ENCODE measurements at places on chromosomes 1 and 21.

- no peak for DNase-seq
Measured at GRCh38 chr21:33197496-33197895, 32.2 kb upstream of the IFNAR2 start.

GRCh38 chr1:214439352-214440119, 111.9 kb downstream of the PTPN14 start:
- DNase-seq = peak; percentile 11

- DNase-seq = no peak
Measured at GRCh38 chr1:156692441-156692924, 12.9 kb downstream of the CRABP2 start.

DNA sequence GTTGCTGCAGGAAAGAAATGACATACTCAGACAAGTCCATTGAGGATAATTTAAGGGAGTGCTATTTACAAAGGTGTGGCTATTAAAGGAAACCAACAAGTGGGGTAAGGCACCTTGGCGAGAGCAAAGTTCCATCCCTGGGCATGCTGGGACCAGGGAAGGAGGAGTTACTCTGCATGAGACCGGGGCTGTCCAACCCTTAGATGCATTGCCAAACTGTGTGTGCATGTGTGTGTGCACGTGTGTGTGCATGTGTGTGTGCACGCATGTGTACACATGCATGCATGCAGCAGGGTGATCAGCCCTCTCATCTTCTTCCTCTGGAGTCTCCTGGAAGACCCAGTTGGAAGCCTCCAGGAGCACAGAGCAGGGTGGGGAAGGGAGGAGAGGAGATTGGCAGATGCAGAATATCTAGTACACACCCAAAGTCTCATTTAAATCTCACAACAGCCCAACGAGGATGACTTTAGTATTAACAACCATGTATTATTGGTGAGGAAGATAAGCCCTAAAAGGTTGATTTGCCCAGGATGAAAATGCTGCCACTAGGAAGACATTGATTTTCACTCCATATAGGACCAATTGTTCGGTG, 72.2 kb upstream of the CD34 start:
- DNase-seq = no peak

- no peak for DNase-seq
Measured at GRCh38 chr1:14323568-14324247, 274.8 kb upstream of the KAZN start.

GRCh38 chr1:99660496-99660895, 14.6 kb downstream of the PALMD start:
- DNase-seq = no peak

GRCh38 chr1:63261736-63262458, 60.5 kb upstream of the FOXD3 start:
- DNase-seq = no peak

DNA sequence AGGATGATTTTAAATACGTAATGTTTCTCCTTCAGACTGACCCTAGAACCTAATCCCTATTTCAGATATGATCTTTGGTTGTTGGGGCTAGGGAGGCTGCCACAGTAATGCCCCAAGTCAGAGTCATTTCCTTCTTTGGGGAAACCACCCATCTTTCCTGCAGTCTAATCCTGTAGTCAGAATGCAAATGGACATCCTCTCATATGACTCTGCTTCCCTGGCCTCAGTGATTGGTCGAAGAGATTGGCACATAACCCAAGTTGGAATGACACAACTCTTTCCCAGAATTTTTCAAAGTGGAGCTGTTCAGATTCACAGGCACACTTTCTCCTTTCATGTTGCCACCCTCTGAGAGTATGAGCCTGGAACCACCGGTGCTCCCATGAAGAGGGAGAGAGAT, 58.8 kb upstream of the ZNF644 start:
- DNase-seq = no peak

- no peak for DNase-seq
Measured at GRCh38 chr1:177355575-177355974, 184.8 kb downstream of the BRINP2 start.

DNA sequence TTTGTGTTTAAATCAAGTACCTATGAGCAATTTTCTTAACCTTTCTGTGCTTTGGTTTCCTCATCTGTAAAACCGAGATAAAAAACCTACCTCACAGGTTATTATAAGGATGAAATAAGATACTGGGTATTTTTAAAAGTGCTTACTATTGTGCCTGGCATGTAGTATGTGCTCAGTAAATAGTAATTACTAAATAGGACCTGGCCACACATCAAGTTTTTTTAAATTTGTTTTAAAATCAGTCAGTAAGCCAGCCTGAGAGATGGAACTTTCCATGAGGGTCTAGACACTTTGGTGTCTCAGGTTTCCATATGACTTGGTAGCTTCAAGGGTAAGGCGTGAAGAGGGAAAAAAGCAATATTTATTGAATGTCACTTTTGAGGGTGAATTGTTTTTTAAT, 7.0 kb upstream of the ATF3 start:
- DNase-seq = no peak

- no peak for DNase-seq
Measured at GRCh38 chr1:12621346-12622335, 3.6 kb upstream of the DHRS3 start.

- DNase-seq = peak; percentile 23
Measured at GRCh38 chr1:204188959-204189639, 7.2 kb downstream of the KISS1 start.

DNA sequence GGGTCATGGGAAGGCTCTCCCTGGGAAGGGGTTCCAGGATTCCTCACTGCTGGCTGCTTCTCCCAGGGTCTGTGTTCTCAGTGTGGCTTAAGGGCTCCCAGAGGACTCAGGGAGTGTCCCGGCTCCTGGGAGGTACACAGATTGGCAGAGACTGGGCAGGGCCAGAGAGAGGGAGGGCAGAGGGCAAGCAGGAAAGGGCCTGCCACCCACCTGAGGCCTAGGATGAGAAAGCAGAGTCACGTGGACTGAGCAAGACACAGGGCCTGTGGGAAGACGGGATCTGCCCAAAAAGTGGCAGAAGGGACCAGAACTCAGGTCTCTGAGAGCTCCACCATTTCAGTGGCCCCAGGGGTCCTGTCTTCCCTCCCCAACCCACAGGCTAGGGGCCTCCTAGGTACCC, 871 bp downstream of the SLFNL1 start:
- DNase-seq = no peak

GRCh38 chr1:156135930-156136871, 17.2 kb upstream of the SEMA4A start:
- DNase-seq = no peak

DNA sequence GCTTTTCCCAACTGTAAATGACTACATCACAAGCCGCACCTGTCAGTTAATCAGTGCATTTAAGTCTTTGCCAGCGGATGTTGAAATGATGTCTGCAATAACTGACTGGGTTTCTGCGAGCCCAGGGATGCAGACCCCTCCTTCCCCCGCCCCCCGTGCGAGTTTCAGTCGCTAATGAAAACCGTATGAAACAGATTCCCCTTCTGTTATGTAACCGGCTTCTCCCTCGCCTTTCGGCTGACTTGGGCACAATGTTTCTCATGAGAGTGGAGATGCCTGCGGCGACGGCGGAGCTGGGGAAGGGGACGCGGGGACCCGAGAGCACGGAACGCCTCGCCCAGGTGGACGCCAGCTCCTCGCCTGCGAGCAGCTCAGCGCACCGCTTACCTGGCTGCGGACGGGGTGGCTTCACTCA, 753 bp downstream of the KCNJ6 start:
- DNase-seq = no peak

GRCh38 chr1:30234091-30234490, 489.3 kb downstream of the MATN1 start:
- no peak for DNase-seq

DNA sequence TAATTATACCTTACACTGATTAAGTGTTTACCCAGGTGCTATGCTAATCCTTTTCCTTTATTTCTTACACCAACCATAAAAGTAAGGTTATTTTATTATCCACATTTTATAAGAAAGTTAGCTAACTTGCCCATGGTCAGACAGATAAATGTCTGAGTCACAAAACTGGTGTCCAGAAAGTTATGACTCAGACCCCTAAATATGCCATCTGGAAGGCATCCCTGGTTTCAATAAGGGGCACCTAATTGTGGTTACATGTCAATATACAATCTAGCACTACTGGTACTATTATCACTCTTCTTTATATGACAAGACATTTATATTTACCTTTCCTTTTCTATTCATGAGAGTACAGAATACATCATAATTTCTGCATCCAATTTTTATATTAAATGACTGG, 496.5 kb upstream of the ADGRL2 start:
- no peak for DNase-seq

DNA sequence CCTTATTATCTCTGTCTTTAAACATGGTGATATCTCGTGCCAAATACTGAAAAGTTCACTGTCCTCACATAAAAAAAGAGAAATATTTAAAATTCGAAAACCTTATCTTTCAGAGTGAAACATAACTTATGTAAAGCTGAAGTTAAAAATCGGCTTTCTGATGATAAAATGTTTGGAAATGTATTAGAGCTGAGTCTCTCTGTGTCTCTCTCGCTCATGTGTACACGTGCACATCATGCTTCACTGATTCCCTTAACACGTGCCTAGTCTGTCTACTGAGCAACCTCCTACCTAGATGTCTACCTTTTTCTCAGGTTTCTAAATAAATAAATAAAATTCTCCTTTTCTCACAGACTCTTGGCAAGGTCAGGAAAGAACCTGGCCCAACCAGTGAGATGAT, 17.1 kb downstream of the HHIPL2 start:
- DNase-seq = no peak

GRCh38 chr1:184021728-184022127, 15.8 kb downstream of the COLGALT2 start:
- no peak for DNase-seq

GRCh38 chr1:192045131-192045530, 113.1 kb upstream of the RGS18 start:
- no peak for DNase-seq

GRCh38 chr1:208888376-208888775, 644.2 kb upstream of the PLXNA2 start:
- DNase-seq = no peak

GRCh38 chr21:44390886-44391285, 37.5 kb downstream of the TRPM2 start:
- DNase-seq = no peak

- DNase-seq = no peak
Measured at GRCh38 chr21:39625211-39625895, 12.6 kb downstream of the B3GALT5 start.

GRCh38 chr21:36709868-36710728, 11.2 kb downstream of the SIM2 start:
- DNase-seq = no peak

GRCh38 chr1:246691622-246692495, 32.4 kb upstream of the SCCPDH start:
- no peak for DNase-seq

DNA sequence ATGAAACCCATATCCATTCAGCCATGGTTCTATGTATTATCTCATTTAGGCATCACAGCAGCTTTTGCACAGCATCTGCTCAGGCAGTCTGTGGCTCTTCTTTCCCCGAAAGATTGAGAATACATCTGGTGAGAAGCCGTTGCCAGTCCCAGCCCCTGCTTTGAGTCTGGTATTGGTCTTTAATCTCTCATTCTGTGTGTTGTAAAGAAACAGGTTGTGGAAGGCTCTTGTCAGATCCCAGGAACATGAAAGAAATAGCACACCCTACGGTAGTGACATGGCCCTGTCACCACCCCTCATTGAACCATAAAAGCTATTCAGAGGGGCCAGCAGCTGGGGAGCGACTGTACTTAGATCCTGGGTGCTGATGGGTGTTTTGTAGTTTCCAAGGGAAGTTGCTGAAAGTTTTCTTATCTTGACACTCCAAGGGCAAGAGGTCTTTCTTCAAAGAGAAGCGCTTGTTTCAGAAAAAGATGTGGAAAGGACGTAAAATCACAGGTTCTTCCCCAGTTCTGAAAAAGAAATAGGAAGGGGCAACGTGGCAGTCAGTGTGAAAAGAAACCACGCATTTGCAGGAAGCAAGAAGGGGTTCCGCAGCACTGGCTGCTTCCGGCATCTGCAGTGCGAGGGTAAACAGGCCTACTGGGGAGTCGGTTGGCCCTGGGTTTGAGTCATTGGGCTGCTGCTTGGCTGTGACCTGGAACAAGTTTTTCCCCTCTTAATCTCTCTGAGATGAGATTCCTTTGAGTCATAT, 145.0 kb downstream of the DHRS3 start:
- DNase-seq = peak; percentile 71

- no peak for DNase-seq
Measured at GRCh38 chr1:171654201-171654941, 1.9 kb upstream of the MYOC start.

DNA sequence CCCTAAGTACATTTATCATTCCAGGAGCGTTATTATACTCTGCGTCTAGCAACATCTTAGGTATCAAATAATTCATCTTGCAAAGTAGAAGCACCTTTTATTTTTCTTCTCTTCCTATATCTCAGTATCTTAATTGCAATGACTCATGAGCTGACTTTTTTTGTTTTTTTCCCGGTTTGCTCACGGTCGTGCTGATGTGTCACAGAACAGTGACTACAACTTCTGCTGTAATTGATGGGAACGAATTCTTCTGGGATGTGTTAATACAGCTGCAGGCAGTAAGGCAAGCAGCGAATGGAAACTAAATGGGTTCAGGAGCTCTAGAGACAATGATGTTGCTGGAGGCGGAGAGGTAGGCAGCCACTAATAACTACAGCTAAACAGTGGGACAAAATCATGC, 89.8 kb upstream of the TMPRSS15 start:
- DNase-seq = no peak

- DNase-seq = no peak
Measured at GRCh38 chr1:211752317-211752716, 76.9 kb upstream of the NEK2 start.

DNA sequence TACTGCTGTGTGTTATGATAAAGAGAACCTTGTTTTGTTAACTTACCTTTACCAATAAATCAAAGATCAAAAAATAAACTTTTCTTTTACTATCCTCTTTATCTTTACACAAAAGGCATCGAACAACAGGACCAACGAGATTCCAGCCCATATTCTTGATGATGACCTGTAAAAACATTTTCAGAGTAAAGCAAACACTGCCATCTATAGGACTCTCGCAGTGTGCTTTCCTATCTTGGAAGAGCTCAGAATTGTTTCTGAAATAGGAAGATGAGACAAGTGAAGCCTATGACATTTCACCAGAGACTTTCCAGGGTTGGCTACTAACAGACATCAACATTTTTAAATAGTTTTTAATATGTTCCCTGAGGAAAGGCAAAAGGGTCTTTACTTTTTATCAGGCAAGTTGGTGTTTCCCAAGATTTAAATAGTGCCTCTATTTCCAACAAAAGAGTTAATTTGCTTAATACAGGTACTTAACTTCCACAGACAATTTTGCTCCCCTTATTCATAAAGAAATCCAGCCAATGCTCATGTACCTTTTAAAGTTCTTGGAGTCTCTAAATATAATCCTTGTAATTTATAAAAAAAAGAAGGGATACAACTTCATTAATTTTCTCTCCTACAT, 7.3 kb downstream of the GLMN start:
- DNase-seq = no peak

DNA sequence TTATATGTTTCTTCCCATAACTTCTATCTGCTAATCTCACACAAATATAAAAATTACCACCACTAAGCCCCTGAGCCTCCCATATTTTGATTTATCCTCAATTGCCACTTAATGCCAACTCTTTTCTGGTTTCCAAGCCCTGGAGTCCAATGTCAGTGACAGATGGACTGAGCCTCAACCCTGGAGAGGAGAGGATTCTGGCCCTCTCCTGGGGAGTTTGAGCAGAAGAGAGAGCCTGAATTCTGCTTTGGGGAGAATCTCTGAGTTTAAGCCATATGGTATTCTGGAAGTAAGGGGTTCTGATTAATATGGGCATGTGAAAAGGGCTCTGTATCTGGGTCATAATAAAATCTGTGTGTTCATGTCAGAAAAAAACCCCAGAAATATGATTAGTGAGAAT, 8.5 kb downstream of the CADM3 start:
- no peak for DNase-seq

- no peak for DNase-seq
Measured at GRCh38 chr1:59043796-59044195, 253.1 kb upstream of the FGGY start.

- no peak for DNase-seq
Measured at GRCh38 chr1:203217139-203217655, 12.3 kb downstream of the CHIT1 start.

All from CD8-positive, alpha-beta T cell (primary cell).